Neural crest cell (in vitro differentiated cells): ENCODE measurements at places on chromosomes 13 and 19.

DNA sequence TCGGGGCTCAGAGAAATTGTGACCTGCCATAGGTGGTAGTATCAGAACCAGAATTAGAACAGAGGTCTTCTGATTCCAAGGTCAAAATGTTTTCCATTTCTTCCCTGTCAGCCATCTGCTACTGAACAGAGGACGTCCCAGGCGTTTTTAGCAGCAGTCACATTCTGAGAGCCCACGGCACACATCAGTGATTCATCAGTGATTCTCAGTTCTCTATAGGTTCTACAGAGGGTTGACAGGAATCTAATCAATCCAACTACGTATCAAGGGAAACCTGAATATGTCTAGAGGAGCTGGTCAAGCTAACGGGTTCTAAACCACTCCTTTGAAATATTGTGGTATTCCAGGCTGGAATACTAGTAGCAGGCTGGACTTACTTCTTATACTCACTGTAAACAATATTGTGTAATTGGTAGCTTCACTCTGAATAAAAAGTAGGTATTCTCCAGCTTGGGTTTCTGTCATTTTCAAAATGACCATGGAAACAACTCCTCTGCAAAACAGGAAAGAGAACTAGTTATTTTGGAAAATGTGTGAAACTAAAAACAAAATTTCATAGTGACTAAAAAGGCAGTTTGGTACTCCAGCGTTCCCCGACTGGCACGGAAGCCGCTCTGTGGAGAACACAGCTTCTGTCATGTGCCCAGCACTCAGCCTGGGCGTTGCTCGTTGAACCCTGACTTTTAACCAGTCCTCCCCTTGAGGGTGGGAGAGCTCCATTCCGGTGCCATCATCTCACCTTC, 43.2 kb downstream of the FLT3 start:
- no peak for DNase-seq
- H3K4me1 ChIP-seq = no peaks in the 10 kb centered on the region
- H3K27me3 ChIP-seq = no peaks in the 10 kb centered on the region
- no peaks in the 10 kb centered on the region for H3K36me3 ChIP-seq
- no peak overlapping the region for H3K27ac ChIP-seq
- no peak overlapping the region for H3K4me3 ChIP-seq

- no peak overlapping the region for H3K4me3 ChIP-seq
- H3K4me1 ChIP-seq = peaks cover 34% of the 10 kb centered on the region
- no peaks in the 10 kb centered on the region for H3K27me3 ChIP-seq
Measured at GRCh38 chr13:110869231-110869804, 45.6 kb downstream of the ANKRD10 start.

DNA sequence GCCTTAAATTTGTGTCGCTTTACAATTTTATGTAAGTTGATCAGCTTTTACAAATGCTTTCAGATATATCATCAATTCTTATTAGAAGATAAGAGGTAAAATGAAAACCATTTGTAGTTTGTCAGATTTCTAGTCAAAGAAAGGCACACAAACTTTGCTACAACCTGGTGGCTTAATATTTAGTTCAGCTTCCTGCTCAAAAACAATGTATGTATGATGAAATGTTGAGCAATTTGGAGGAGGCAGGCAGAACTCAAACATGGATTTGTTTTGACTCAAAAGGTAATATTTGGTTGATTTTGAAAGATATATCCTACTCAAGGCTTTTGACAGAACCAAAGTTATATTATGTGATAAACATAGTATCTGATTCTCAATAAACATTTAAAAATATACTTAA, 24.2 kb downstream of the NEK5 start:
- no peak for DNase-seq
- no peaks in the 10 kb centered on the region for H3K4me1 ChIP-seq
- H3K36me3 ChIP-seq = no peaks in the 10 kb centered on the region

DNA sequence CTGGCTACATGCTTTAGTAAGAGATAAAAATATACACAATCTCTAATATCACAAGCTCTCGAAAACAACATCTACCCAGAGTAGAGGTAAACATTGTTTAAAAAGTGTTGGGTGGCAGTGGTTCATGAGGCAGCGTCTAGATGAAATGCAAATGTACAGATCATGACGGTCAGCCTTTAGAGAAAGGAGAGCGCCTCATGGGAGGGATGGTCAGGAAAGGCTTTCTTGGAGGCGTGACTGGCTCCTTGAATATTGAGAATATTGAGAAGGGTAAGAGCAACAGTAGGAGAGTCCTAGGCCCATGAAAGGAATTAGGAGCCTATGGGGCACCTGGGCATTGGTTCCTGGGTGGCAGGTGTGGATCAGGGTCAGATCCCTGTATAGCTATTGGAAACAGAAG, 10.6 kb downstream of the HNRNPUL1 start:
- H3K4me3 ChIP-seq = no peak overlapping the region
- H3K27me3 ChIP-seq = no peaks in the 10 kb centered on the region
- peaks cover 36% of the 10 kb centered on the region for H3K36me3 ChIP-seq
- DNase-seq = no peak

DNA sequence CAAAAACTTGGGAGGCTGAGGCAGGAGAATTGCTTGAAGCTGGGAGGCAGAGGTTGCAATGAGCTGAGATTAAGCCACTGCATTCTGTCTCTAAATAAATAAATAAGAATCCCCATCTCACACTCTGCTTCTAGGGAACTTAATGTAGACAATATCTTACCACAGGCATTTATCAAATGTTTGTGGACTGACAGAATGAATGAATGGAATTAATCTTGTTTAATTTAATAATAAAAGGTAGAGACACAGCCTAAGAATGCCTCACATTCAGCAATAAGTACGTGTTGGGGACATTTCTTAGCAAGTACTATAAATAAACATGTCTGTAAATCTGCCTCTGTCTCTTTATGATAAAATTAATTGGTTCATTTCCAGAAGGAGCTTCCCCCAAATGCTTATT, 36.2 kb upstream of the RBM26 start:
- H3K4me3 ChIP-seq = no peak overlapping the region
- H3K27me3 ChIP-seq = no peaks in the 10 kb centered on the region
- DNase-seq = no peak
- no peak overlapping the region for H3K27ac ChIP-seq

DNA sequence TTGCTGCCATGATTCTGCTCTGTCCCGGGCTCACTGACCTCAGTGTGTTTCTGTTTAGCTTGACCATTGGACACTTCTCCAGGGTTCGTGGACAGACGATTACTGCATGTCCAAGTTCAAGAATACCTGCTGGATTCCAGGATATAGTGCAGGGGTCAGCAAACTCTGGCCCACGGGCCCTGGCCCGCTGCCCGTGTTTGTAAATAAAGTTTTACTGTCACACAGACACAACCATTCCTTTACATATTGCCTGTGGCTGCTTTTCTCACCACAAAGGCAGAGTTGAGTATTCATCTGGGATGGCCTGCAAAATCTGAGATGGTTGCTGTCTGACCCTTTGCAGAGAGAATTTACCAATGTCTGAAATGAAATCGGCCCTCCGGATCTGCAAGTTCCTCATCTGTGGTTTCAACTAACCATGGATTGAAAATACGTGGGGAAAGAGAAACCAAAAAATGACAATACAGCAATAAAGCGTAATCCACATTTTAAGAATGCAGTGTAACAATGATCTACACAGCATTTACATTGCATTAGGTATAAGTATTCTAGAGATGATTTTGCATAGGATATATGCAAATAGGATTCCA, 25.9 kb upstream of the F2RL3 start:
- H3K4me3 ChIP-seq = no peak overlapping the region
- H3K4me1 ChIP-seq = peaks cover 6% of the 10 kb centered on the region
- peaks cover 3% of the 10 kb centered on the region for H3K36me3 ChIP-seq
- no peak overlapping the region for H3K27ac ChIP-seq

DNA sequence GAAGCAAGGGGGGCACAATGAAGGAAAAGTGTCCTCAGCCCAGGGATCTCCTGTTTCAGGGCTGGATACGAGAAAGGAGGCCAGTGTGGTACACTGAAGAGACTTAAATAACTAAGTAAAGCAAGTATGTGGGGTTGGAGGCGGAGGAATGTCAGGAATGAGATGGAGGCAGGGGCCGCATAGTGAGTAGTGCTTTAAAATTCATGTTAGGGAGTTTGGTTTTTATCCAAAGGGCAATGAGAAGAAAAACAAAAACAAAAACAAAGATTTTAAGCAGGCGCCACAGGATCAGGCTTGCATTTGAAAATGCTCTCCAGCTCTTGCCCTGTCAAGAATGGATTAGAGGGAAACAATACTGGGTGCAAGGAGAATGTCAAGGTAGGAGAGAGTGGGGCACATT, 273.4 kb downstream of the DCLK1 start:
- H3K27ac ChIP-seq = no peak overlapping the region
- H3K4me3 ChIP-seq = no peak overlapping the region
- no peak for DNase-seq
- peaks cover 28% of the 10 kb centered on the region for H3K4me1 ChIP-seq
- peaks cover 17% of the 10 kb centered on the region for H3K27me3 ChIP-seq
- peaks cover 5% of the 10 kb centered on the region for H3K36me3 ChIP-seq

- no peaks in the 10 kb centered on the region for H3K36me3 ChIP-seq
- DNase-seq = no peak
- no peaks in the 10 kb centered on the region for H3K4me1 ChIP-seq
- H3K27me3 ChIP-seq = peaks cover 3% of the 10 kb centered on the region
- H3K27ac ChIP-seq = no peak overlapping the region
- H3K4me3 ChIP-seq = no peak overlapping the region
Measured at GRCh38 chr13:113902986-113903775, 39.3 kb upstream of the GAS6 start.

GRCh38 chr13:93244141-93244917, 17.7 kb downstream of the GPC6 start:
- peaks cover 30% of the 10 kb centered on the region for H3K4me1 ChIP-seq
- no peak overlapping the region for H3K4me3 ChIP-seq
- H3K27me3 ChIP-seq = no peaks in the 10 kb centered on the region
- no peak overlapping the region for H3K27ac ChIP-seq
- peaks cover 16% of the 10 kb centered on the region for H3K36me3 ChIP-seq

- DNase-seq = peak; percentile 78
- peaks cover 3% of the 10 kb centered on the region for H3K27me3 ChIP-seq
- H3K36me3 ChIP-seq = no peaks in the 10 kb centered on the region
- peaks cover 40% of the 10 kb centered on the region for H3K4me1 ChIP-seq
- H3K4me3 ChIP-seq = no peak overlapping the region
- H3K27ac ChIP-seq = no peak overlapping the region
Measured at GRCh38 chr19:30666301-30666803, 294.2 kb downstream of the ZNF536 start.

GRCh38 chr19:13908674-13909073, 2.7 kb downstream of the CC2D1A start:
- H3K27me3 ChIP-seq = no peaks in the 10 kb centered on the region
- H3K27ac ChIP-seq = no peak overlapping the region
- peaks cover 11% of the 10 kb centered on the region for H3K4me1 ChIP-seq
- H3K4me3 ChIP-seq = no peak overlapping the region
- H3K36me3 ChIP-seq = peaks cover 3% of the 10 kb centered on the region

- H3K36me3 ChIP-seq = no peaks in the 10 kb centered on the region
- H3K4me1 ChIP-seq = peaks cover 36% of the 10 kb centered on the region
- peak overlapping the region; percentile 68 for H3K27ac ChIP-seq
- no peak overlapping the region for H3K4me3 ChIP-seq
Measured at GRCh38 chr13:111901267-111901915, 165.6 kb upstream of the SOX1 start.

DNA sequence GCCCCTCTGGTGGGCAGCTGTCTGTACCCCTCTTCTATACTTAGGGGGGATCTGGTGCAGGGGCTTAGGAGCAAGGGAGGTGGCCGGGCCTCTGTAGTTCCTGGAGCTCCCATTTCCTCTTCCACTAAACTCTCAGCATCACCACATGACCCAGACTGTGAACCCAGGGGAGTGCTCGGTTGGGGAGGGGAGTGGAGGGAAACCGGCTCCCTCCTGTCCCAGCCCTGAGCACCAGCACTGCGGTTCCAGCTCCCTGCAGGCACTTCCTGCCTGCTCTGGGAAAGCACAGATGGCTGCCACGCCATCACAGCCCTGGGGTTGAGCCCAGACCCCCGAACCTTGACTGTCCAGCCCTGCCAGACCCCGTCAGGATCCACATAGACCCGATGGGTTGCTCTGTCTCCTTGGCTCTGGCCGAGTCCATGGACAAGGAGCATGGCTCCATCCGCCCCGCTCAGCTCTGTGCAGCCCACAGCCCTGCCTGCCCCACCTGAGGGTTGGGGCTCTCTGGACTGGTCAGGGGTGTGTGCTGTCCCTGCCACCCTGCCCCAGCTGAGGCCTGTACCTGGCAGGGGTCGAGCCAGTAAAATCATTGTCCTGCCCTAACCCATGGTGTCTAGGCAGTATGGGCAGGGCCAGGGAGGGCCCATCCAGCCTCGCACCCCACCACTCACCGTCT, 36.0 kb upstream of the SLC7A10 start:
- H3K27me3 ChIP-seq = no peaks in the 10 kb centered on the region
- H3K27ac ChIP-seq = no peak overlapping the region
- DNase-seq = no peak

GRCh38 chr13:46901721-46902120, 4.9 kb upstream of the HTR2A start:
- H3K27ac ChIP-seq = no peak overlapping the region
- DNase-seq = no peak
- H3K4me1 ChIP-seq = peaks cover 10% of the 10 kb centered on the region
- H3K36me3 ChIP-seq = no peaks in the 10 kb centered on the region
- peaks cover 4% of the 10 kb centered on the region for H3K27me3 ChIP-seq

GRCh38 chr13:27125357-27126282, 46.0 kb downstream of the USP12 start:
- H3K4me1 ChIP-seq = peaks cover 20% of the 10 kb centered on the region
- peaks cover 60% of the 10 kb centered on the region for H3K36me3 ChIP-seq
- no peak overlapping the region for H3K27ac ChIP-seq
- H3K4me3 ChIP-seq = no peak overlapping the region
- DNase-seq = no peak

DNA sequence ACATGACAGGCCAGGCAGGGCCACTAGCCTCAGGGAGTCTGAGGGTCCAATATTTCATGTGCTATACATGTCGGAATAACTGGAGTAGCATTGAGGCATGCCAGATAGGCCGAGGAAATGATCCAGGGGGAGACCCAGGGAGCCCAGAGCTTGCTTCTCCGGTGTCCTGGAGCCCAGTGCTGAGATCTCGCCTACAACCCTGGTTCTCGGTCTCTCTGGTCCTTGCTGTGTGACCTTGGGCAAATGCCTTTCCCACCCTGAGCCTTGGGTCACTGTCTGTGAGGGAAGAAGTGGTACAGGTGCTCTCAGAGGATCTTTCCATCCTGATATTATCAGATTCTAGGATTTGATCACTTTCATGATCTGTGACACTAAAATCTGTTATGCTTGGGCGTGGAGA, 11.3 kb downstream of the CBLC start:
- no peaks in the 10 kb centered on the region for H3K36me3 ChIP-seq
- no peak for DNase-seq
- no peak overlapping the region for H3K27ac ChIP-seq
- peaks cover 6% of the 10 kb centered on the region for H3K27me3 ChIP-seq

DNA sequence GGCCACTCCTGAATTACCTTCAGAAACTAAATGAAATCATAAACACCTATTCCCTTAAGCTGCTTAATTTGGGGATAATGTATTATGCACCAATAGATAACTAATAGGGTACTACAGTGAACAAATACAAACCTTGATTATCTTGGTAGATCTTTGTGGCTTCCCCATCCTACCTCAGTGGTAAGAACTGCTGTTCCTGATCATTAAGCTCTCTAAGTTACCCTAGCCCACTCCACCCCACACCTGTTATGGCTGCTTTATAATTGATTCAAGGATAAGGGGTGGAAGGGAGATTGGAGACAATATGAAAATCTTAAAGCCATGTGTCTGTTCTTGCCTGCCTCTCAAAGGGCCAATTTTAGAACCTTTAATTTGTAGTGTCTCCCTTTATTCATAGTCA, 121.2 kb downstream of the LMO7 start:
- peaks cover 3% of the 10 kb centered on the region for H3K36me3 ChIP-seq
- DNase-seq = no peak
- no peaks in the 10 kb centered on the region for H3K27me3 ChIP-seq
- no peak overlapping the region for H3K27ac ChIP-seq
- no peak overlapping the region for H3K4me3 ChIP-seq
